ENCODE measurements at places on chromosomes 7 and 10. TPM values are rescaled to one million over a fixed set of nuclear protein-coding genes. Genes with fewer than 3 reads are reported as not detected.

TFR2 gene
- total RNA-seq, result not detected

H2BK1 gene
- not detected for total RNA-seq

NODAL gene
- not detected for total RNA-seq

LIPJ gene
- not detected for total RNA-seq

Data from glomerular endothelial cell (primary cell).